Fibroblast of mammary gland (primary cell): ENCODE measurements at places on chromosomes 12 and 14.

DNA sequence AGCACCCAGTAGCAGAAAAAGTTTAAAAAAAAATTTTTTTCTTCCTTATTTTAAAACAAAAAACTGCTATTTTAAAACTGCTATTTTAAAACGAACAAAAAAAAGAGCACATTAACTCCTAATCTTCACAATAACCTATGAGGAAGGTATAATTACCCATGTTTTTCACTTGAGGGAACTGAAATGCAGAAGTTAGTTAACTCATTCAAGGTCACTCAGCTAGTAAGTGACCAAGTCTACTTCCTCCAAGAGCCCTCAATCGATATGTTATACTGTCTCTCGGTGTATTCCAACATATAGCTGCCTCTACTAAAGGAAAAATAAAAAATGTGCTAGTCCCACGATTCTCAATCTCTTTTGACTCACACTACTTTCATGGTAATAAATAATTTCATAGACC is 7.8 kb downstream of the RPAP3 start:
- no peak for DNase-seq

DNA sequence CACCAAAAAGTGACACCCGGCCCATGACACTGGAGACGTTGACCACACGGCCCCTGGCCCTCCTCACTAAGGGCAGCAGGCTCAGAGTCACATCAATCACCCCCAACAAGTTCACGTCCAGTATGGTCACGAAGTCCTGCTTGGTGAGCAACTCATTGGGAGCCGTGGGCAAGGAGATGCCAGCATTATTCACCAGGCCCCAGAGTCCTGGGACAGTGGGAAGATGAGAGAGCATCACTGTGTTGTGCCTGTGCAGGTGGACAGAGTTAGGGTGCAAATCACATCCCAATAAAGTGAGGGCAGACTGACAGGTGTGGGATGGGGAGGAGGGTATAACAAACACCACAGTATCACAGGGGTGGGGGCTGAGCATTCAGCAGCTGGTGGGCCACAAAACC is 2.5 kb downstream of the RDH16 start:
- no peak for DNase-seq

DNA sequence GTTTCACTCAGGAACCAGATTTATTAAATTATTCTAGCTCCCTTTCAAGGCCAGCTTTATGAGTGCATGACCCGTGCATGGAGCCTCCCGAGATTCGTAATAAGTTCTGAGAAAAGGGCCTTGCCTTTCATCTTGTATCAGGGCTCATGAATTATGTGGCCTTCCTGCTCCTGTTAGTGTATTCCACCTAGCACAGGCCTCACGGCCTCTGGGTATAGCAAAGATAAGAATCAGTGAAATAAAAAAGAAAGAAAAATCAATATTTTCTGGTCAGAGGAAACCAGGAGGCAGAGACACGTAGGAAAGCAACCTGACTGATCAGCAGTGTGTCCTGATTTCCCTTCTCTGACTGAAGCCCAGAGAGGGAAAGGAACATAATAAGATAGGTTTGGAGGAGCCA is 111.4 kb downstream of the SLC35F4 start:
- DNase-seq = no peak

DNA sequence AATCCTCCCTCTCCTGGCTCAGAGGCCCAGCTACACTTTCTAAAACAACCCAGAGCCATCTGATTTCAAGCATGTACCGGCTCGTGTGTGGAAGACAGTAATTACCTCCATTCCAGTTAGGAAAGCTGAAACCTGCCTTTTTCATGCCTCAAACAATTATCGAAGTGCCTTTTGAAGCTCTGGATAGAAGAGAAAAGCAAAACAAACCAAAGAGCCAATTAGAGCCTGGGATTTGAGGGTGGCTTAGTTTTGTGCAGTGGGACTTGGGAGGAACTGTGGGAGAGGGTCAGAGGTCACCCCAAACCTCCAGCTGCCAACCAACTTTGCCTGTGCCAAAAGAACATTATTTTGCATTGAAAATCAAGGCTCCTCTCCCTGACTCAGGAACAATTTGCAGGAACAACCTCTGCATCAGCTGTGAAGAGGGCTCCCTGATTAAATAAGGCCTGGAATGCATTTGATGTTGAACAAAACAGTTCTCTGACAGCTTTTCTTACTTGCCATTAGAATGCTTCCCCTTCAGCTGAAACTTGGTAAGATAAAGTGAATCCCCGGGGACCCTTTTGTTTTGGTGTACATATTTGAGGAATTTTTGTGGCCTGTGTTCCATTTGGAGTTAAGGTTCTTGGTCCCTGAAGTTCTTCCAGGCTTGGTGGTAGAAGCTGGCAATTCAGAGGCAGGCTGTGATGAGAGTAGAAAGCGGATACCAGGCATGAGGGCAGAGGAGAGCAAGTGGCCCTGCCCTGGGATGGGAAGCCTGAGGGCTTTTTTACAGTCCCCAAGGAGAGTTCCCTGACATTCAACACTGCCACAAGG is 270.1 kb downstream of the ZFP36L1 start:
- peak; percentile 70 for DNase-seq

- DNase-seq = no peak
Observed at GRCh38 chr14:99688210-99688581, 4.1 kb downstream of the CYP46A1 start.

DNA sequence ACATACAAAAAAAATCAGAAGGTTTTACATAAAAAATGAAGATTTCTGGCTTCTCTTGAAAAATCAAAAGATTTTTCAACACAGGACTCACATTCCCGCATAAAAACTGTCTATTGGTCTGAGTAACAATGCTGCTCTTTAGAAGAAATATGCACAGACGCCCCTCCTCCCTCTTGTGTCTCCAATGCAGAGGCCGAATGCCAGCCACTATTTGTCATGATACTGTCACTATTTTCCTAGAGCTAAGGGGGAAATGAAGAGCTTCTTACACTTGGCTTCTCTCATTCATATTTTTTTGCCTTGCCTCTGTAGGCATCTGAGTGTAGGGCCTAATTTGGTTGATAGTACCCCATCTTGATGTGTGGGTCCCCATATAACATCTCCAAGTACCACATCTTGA is 98.0 kb downstream of the BBS10 start:
- DNase-seq = no peak

DNA sequence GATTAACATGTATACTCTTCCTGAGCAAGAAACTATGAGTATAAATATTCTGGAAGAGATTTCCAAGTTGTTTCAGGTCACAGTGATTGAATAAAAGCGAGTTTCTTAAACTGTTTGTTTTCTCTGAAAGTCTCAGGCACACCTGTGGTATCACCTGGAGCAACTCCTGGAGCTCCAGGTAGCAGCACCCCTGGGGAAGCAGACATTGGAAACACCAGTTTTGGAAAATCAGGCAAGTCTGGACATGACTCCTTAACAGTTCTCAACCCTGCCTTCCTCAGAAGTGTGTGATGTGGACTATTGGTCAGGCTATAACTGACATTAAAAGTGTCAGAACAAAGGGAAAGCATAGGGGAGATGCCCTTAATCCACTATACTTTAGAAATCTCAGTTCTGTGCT is 217.6 kb upstream of the CNTN1 start:
- DNase-seq = no peak

DNA sequence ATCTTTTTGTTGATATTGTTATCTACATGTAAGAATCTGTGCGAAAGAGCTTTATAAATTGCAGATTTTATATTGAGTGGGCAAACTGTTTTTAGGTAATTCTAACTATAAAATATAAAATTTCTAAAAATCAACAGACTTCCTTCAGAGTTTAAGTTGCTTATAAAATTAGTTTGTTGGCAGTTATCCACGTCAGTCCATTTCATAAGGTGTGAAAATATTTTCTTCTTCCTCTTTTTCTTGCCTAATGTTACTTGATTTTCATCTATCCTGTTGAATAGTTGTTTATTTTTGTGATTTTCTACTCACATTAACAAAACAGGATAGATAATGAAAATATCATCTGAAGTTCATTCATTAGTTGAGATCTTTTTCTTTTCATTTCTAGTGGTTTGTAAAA is 58.0 kb downstream of the RASSF8 start:
- no peak for DNase-seq

- peak; percentile 76 for DNase-seq
Observed at GRCh38 chr12:29317556-29318363, 63.2 kb downstream of the ERGIC2 start.

DNA sequence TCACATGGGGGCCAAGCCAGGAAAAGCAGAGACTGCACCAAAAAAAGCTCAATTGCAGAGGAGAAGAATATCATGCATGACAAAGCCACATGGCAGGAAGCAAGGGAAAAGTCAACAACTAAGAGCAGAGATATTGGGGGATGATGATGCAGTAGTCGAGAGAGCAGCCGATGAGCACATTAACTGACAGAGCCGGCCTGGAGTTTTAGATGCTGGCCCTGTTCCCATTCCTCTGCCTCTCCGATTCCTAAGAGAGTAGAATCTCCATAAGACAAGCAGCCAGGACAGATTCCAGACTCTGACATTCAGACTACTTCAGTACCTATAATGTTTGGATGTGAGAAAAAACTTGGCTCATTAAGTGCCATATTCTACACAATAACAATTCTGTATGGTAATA is 155.9 kb downstream of the KCNH5 start:
- peak; percentile 3 for DNase-seq

GRCh38 chr14:88791629-88792472 is 902 bp downstream of the EML5 start:
- no peak for DNase-seq

DNA sequence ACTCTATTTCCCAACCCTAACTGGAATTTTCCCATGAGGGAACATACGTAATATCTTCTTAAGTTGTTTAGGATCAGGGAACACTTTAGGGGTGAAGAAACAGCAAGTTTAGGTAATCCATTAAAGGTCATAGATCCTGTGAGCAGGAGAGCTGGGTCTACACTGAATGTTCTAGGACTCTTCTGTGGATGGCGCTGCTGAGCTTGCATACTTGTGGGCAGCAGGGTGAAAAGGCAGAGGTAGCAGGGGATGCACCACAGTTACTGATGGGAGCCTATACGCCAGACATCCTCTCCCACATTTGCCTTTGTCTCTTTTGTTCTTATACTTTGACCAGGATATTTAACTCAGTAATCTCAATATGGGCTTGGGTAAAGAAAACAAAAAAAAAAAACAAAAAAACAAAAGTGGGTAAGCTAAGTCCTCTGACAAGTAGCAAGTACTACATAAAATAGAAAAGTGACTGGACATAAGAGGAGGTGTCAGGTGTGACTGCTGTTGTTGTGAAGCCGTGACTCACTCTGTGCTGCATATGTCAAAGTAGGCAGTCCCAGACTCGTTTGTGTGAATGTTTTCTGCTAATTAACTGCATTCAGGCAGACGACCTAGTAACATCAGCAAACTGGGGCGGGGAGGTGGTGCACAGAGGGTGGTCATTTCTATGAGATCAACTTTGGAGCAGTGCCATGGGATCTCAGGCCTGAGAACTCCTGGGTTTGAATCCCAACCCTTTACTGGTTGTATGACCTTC is 31.6 kb downstream of the NEUROD4 start:
- DNase-seq = peak; percentile 5

GRCh38 chr12:70657616-70658286 is 20.5 kb upstream of the PTPRB start:
- no peak for DNase-seq

DNA sequence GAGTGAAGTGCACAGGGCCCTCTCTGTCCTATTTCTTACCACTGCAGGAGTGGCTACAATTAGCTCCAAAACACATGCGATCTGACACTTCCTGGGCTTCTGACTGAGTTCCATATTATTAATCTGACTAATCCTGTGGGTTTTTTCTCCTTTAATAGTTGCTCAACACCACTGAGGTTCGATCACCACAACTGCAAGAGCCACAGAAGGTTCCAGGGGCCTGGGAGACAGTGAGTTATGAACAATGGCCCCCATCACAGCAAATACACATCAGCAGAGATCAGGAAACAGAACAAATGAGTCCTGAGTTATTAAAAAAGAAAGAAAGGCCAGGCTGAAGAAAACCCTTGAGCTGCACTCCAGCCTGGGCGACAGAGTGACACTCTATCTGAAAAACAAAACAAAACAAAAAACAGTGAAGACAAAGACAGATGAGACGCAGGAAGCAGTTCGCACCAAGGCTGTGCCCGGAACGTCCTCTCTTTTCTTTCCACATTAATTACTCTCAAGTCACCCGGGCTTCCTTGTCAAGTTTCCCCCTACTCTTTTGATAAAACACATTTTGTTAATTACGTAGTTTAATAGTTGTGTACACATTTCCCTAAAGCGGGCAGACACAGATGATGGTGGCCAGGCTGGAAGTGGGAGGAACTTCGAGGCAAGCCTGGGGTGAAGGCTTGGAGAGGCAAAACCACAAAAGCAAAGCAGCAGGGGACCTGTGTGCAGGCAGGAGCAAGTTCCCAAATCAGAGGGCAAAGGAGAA is 42.7 kb downstream of the CDC42BPB start:
- DNase-seq = peak; percentile 77

- DNase-seq = peak; percentile 80
Observed at GRCh38 chr12:53219956-53220693, 11.9 kb downstream of the RARG start.

DNA sequence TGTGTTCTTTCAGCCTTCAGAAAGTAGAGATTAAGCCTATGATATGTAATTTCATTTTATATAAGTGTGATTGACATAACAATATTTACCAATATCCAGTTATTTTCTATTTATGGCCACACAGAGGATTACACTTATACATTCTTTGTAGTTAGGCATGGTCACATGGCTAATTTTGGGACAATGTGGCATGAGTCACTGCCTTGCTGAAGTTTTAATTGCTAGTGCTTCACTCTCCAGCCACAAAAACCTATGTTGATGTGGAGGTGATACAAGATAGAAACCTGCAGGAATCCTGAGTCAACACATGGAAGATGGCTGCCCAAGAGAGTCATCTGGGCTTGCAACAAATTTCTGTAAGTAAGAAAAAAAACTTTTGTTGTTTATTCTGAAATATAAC is 17.0 kb downstream of the CLEC14A start:
- peak; percentile 22 for DNase-seq

DNA sequence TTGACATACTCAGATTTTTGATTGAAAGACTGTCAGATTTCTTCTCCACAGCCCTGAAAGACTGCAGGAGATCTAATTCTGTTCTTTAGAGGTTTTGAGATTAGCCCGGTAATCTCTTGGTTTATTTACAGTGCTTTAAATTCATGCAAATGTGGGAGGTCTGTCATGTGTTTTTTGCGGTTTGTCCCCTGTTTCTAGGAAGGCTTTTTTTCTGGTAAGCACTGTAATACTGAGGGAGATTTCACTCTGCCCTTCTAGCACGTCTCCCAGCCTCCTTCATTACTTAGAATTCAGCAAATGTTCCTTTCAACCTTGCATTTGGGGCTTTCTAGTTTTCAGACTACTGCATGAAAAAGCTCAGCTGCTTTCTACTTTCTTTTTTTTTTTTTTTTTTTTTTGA is 31.1 kb downstream of the GPHN start:
- no peak for DNase-seq

GRCh38 chr14:65805113-65805473 is 392.6 kb downstream of the FUT8 start:
- no peak for DNase-seq
